ENCODE measurements at places on chromosomes 7 and 10.

DNA sequence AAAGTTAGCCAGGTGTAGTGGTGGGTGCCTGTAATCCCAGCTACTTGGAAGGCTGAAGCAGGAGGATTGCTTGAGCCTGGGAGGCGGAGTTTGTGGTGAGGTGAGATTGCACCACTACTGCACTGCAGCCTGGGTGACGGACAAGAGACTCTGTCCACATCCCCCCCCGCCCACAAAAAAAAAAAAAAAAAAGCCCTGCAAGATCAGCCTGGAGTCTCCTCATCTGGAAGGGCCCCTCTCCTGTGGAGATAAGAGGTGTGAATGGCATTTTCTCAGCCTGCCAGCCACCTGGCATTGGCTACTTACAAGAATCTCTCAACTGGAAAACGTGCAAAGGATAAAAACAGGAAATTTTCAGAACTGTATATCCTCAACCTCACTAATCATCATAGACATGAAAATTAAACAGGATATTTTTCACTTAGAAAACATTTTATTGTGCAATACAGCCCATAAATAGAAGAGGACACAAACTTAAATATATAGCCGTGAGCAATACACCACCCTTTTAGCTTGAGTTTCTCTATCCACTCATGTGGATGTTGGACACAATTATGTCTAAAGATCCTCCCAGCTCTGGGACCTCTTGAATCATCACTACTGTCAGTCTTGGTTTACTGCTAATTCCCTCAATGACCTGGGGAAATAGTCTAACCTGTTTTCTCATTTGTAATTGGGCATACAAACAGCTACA lies 11.3 kb upstream of the TSPAN15 start:
- DNase-seq = no peak

- no peak for DNase-seq
These were observed 20.2 kb upstream of the ZNF282 start for GRCh38 chr7:149175150-149175549.

GRCh38 chr10:49119746-49120145 lies 4.4 kb upstream of the VSTM4 start:
- no peak for DNase-seq

DNA sequence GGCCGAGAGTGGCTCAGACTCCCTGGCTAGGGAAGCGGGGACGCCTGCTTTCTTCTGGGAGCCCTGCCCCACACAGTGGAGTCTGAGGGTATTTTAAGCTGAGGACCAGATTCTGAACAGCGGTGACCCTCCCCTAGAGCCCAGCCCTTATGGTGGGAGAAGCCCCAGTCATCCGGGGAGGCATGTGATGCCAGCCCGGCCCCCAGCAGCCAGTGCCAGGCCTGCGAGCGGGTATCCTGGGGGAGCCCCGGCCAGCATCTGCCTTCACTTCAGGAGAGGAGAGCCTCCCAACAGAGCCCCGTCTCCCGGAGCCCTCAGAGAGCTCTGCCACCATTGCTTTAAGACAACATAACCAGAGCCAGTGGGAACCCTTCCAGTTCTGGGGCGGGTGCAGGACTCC lies 41.5 kb upstream of the DNAJB6 start:
- no peak for DNase-seq

DNA sequence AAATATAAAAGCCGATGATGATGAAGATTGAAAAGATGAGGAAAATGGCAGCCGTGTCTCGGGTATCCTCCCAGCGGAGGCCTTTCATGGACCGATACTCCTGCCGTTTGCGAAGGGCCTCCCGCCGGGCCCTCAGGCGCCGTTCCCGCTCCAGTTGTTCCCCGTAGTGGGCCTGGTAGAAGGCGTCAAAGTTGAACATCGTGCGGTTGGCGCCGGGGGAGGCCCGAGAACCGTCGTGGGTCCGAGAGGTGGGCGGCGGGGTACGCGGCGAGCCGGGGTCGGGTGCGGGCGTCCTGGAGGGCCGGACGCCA lies 553 bp downstream of the DNAJC30 start:
- DNase-seq = no peak

GRCh38 chr7:119748991-119749390 lies 524.0 kb upstream of the KCND2 start:
- DNase-seq = no peak

DNA sequence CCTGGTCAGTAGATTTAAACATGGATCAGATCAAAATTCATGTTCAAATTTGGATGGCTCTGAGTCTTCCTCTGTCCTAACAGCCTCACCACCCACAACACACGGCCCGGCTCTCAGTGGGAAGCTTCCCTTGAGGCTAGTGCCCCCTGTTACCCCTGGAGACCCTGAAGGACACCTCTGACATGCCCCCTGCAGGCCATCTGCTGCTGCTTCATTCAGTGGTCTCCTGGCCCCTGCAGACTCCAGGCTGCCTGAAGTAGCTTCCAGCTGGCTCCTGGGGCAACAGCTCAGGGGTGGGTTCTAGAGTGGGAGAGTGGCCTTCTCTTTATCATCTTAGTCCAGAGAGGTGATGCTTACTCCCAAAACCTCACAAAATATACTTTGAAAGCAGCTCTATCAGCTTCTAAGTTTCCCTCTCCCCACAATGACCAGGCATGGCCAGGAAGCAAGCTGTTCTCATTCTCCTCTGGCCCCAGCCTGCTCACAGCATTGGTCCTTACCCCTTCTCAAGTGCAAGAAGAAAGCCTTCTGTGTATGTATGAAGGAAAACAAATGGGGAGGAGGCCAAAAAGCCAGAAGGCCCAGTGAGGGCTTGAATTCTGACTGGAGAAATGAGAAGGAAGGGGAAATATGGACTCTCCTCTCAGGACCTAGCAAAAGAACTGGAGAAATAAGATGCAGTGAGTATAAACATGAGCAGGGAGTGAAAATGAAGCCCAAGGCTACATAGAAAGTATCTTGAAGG lies 189.6 kb upstream of the INHBA start:
- peak; percentile 24 for DNase-seq

DNA sequence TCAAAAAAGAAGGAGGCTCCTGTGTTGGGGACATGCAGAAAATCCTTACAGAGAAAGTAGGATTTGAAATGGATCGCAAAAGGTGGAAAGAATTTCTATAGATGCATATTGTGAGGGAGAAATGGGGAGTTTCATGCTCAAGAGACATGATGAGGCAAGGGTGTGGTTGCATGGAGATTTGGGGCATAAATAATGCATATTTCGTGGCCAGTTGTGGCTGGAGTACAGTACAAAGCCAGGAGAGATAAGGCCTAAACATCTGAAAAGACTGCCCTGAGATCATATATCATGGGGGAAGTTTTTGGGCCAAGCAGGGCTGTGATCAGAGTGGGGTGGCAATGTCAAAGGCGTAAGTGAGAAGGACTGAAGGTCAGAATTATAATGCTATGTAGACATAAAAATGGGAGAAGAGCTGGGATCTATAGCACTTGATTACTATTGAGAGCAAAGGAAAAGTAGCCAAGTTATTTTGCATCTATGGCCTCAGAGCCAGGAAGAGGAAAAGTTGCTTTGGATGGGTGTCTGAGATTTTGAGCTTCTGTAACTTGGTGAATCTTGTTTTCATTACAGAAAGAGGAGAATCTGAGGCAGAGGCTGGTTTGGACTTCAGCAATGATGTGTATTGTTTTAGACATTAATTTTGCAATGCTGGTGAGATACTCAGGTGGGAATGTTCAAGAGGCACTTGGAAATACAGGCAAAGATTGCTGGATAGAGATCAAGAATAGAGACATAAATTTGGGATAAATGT lies 166.6 kb downstream of the INHBA start:
- DNase-seq = no peak

DNA sequence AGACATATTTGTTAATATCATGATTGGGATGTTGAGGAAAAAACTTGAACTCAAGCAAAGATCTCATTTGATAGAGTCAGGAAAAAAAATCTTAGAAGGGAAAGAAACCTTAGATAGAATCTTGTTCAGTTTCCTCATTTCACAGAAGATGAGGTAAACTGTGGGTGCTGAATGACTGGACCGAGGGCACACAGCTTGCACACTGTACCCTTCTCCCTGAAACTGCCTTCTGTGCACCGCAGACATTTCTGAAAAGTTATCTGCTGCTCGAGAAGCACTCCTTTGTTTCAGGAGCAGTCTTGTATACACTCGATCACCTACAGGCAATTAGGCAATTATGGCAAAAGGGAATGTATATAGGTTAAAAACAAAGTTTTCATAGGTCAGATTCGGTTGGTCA lies 167.4 kb downstream of the SKAP2 start:
- DNase-seq = no peak

DNA sequence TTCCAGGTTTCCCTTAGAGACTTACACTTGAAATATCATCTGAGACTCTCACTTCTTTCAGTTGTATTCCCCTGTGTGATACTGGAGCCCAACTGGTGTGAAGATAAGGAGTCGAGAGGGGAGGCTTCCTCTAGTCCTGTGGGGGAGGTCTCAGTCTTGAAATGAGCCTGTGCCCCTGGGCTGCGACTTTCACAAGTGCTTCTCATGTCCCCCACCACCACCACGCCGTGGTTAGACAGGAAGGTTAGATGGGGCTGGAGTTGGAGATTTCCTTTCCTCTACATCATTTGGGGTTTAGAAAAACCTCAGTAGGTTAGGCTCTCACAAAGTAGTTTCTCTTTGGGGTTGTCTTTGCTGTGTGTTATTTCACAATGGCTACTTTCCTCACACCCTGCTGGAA lies 25.6 kb upstream of the MKX start:
- no peak for DNase-seq

- DNase-seq = no peak
These were observed 183.2 kb downstream of the FGFR2 start for GRCh38 chr10:121415063-121415399.

GRCh38 chr7:96311967-96312366 lies 9.9 kb downstream of the SLC25A13 start:
- DNase-seq = no peak

GRCh38 chr7:20111821-20112542 lies 105.2 kb downstream of the MACC1 start:
- no peak for DNase-seq

- no peak for DNase-seq
These were observed 239.0 kb upstream of the IMMP2L start for GRCh38 chr7:111801277-111801676.

GRCh38 chr10:68224810-68225209 lies 7.1 kb downstream of the ATOH7 start:
- DNase-seq = no peak

DNA sequence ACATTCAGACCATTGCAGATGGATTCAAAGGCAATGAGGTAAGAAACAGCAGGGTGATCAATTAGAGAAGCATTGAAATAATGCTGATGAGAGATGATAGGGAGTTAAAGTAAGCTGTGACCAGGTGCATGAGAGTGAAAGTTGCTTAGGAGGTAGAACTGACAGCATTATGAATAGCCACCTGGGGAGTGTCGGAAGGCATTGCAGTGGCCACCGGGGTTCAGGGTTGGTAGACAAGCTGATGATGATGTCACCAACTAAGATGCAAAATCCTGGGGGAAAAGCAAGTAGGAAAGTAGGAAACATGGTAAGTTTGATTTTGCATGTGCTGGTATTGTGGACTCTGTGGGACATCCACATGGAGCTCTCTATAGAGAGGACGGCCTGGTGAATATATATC lies 211.9 kb upstream of the ETV1 start:
- DNase-seq = no peak

GRCh38 chr7:132709971-132710567 lies 133.8 kb upstream of the PLXNA4 start:
- no peak for DNase-seq

DNA sequence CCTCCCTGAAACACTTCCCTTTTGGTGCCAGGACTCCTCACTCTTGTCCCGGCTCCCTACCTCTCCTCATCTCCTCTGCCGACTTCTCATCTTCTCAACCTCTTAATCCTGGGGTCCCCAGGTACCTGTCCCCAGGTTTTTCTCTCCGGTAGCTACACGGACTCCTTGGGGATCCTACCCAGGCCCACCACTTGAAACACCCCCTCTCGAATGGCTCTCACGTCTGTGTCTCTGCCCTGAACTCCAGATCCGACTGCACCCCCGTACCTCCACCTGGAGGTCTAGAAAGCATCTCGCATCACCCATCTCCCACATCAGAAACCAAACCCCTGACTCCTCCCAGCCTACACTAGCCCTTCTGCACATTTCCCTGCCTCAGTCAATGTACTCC lies 4.8 kb downstream of the TBATA start:
- no peak for DNase-seq

- no peak for DNase-seq
These were observed 378.5 kb downstream of the TCERG1L start for GRCh38 chr10:130933008-130933390.

DNA sequence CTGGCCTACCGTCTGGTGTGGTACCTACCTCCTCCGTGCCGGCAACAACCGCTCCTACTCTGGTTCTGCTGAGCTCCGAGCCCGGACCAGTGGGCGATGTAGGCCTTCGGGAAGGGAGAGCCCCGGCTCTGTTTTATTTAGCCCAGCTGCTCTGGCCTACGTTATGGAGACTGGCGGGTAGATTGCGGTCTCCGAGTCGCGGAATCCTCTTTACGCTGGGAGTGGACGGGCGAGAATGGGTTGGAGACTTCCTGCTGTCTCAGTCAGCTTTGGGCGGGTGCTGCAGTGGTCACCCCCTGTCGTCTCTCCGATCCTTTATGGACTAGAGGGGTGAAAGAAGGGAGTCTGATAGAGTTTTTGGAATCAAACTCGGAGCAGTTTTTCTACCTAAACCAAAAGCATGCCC lies 406 bp downstream of the CBLL1 start:
- no peak for DNase-seq

DNA sequence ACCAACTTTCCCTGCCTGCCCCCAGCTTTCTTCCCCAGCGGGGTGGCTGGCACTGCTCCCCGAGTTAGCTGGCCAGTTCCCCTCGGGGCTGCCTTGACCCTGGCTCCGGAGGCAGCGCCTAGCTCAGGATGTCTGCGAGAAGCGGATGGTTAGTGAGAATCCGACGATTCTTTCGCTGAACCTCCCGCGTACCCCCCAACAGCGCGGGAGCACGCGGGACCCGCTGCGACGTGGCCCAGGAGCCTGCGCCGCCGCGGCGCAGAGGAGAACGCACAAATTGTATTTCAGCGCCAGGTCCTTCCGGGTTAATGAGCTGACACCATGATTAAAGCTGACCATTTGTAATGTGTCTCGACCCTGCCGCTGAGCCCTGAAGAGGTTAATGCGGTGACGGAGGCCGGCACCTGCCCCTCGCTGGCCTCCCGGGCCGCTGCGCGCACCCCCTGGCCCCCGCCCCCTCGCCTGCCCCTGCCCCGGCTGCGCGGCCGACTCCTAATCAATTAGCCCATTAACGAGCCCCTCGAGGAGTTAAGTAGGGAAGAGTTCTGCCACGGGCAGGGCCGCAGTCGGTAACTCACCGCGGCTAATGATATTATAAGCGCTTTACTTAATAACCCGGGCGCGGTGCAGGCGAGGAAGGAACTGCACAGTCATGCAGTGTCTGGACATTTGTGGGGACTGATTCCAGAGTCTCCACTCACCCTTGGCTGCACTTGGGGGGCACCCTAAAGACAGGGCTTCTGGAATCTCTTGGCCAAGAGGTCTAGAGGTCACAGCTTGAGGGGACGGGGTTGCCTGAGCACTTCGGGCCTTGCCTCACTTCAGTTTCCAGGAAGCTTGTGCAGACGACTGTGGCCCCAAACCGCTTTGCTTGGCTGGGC lies 1.7 kb upstream of the HMX2 start:
- peak; percentile 35 for DNase-seq

DNA sequence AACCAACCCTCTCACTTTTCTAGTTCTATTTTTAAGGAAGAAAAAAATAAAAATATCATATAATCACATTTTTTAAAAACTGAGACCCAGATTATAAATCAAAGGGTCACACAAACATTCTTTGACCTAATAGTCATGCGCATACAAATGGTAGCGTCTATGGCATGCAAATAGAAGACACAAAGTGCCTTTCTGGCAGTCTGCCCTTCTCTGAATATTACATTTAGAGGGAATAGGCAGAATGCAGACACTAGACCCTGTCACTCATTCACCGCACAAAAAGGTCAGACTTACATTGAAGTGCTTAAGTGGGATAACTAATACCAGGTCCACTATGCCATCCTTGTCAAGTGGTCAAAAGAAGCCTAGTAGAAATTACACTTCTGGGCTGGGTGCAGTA lies 26.5 kb upstream of the FHIP2A start:
- DNase-seq = no peak

Measured in nephron progenitor cell (in vitro differentiated cells).